ENCODE measurements at places on chromosomes 4 and X. TPM values are rescaled to one million over a fixed set of nuclear protein-coding genes. Genes with fewer than 3 reads are reported as not detected.

DNA sequence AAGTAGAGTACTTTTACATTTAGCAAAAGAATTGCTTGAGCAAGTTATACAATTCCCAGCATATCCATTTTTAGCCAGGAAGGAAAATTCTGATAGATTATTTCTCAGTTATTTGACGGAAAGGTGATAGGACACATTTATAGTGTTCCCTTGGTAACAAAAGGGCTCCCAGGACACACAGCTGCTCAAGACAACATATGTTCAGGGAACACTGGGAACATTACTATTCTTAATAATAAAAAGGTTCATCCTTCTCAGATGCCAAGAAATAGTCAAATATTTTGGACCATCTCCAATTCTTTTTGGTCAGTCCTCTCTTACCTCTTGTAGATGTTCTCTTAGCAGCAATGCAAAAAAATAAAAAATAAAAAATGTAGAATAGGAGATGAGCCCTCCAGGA, 66.8 kb upstream of the SMAD1 start:
- H3K36me3 ChIP-seq: no peaks in the 10 kb centered on the region
- DNase-seq: no peak
- H3K4me3 ChIP-seq: no peak overlapping the region
- no peak overlapping the region for H3K27ac ChIP-seq
- H3K4me1 ChIP-seq: no peaks in the 10 kb centered on the region
- H3K27me3 ChIP-seq: no peaks in the 10 kb centered on the region

DNA sequence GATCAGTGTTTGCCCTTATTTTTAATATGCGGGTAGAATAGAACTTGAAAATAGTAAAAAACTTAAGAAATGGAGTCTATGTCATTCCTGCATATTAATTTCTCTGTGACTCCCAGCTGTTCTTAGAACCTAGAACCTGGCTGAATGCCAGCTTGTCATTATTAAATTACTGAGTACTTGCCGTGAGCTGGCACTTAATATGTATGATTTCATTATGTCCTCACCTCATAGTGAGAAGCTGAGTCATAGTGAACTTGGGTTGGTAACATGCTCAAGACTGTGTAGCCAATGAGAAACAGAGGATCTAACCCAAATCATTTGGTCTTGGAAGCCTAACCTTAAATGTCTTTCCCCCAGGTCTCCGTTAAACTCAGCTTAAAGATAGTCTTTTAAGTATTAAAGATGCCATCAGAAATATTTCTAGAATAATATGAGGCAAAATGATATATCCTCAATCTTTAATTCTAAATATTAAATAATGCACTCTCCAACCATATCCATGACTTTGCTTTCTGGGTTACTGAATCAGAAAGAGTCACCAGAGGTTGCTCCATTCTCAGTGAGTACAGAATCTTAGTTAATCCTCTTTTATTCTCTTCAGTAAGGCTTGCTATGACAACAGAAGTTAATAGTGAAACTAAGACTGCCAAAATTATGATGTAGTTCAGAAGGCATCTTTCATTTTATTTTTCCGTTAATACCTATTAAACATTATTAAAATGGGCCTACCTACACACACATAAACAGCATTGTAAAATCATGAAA, 58.6 kb upstream of the TLL1 start:
- no peak overlapping the region for H3K4me3 ChIP-seq
- no peaks in the 10 kb centered on the region for H3K4me1 ChIP-seq
- H3K36me3 ChIP-seq: no peaks in the 10 kb centered on the region
- no peak for DNase-seq
- H3K27ac ChIP-seq: no peak overlapping the region

DNA sequence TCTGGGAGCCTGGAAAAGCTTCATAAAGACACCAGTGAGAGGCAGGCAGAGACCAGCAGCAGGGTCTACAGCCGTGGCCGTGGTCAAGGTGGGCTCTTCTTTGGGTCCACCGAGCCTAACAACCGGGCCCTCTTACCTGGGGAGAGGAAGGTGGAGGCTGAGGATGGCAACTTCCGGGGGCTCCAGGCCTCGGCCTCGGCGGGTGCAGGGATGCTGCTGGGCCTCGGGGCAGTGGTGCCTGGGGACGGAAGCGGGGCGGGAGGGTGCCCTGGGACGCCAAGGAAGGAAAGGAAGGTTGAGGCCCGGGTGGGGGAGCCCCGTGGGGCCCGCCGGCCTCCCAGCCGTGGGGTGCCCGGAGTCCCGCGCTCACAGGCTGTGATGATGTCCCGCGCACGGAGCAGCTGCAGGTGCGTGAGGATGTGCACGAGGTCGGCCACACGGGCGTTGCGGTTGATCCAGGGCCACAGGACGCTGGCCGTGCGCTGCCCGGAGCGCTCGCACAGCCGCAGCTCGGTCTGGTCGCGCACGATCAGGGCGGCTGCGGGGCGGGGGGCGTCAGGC, 561 bp downstream of the IRAK1 start:
- H3K4me1 ChIP-seq: no peaks in the 10 kb centered on the region
- peak overlapping the region; percentile 20 for H3K4me3 ChIP-seq
- DNase-seq: no peak
- peak overlapping the region; percentile 91 for H3K27ac ChIP-seq

GRCh38 chr4:76059750-76060149, 14.8 kb upstream of the ART3 start:
- DNase-seq: no peak
- no peak overlapping the region for H3K27ac ChIP-seq
- no peak overlapping the region for H3K4me3 ChIP-seq

- no peak overlapping the region for H3K4me3 ChIP-seq
- no peak overlapping the region for H3K27ac ChIP-seq
- H3K27me3 ChIP-seq: no peaks in the 10 kb centered on the region
- no peaks in the 10 kb centered on the region for H3K4me1 ChIP-seq
Measured at GRCh38 chr4:78534286-78534955, 17.1 kb upstream of the ANXA3 start.

The CPLX1 gene
- total RNA-seq: 3.1 TPM

All from uterus (tissue), 4 donors.